AG09319 (cell line): ENCODE measurements at places on chromosomes 6 and 20.

GRCh38 chr6:166903027-166903426, 53.3 kb downstream of the RNASET2 start:
- DNase-seq: no peak

- DNase-seq: no peak
These were observed 116.6 kb downstream of the BMP2 start for GRCh38 chr20:6884114-6884513.

- no peak for DNase-seq
These were observed 78.0 kb downstream of the RWDD2A start for GRCh38 chr6:83270971-83271719.

DNA sequence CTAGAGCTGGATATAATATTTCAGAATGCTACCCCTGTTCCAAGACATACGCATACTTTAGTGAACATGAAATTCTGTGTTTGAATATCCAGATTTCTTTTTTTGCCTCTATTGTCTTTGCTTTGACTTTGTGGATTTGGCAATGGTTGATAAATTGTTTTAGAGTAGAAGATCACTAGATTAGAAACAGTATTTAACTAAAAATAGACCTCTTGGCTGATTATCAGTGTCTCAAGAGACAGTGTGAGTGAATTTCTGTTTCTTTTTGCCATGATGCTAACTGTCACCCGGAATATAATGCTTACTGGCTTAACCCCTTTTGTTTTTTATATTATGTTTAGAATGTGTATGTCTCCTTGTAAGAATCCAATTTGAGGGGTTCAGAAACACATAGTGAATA, 102.5 kb downstream of the PLCB1 start:
- no peak for DNase-seq

DNA sequence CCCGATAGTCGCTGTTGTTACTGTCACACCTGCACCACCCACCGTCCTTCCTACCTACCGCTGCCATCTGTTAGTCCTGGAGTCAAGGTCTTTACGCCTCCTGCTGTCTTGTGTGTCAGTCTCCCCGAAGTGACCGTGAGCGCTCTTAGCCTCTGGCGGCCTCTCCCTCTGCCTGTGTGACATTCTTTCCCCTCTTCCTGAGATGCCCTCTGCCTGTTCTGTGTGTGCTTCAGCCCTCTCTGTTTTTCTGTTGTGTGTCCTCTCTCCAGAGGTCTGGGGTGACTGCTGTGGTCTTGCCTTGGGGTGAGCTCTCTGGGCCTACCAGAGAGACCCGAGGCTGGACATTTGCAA, 54.9 kb downstream of the TCP11 start:
- no peak for DNase-seq

DNA sequence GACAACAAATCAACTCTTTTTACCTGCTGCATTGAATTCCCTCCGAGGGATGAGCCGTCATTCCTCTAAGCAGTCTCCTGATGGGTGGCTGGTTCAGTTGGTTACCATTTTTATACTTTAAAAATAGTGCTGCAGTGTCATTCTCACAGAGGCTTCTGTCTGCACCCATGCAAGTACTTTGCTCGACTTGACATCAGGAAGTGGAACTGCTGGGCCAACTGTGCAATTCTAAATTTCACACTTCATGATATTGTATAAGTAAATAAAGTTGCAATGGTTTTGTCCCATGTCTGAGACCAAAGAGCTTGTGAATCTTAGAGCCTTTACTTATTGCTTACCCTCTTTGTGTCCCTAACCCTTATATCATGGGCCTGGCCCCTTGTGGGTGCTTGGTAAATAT, 2.5 kb downstream of the BTN3A1 start:
- DNase-seq: no peak
